ENCODE measurements at places on chromosomes 11 and 22. TPM values are rescaled to one million over a fixed set of nuclear protein-coding genes. Genes with fewer than 3 reads are reported as not detected.

- DNase-seq = peak; percentile 44
Measured at GRCh38 chr11:59207988-59208451, 4.7 kb downstream of the MPEG1 start.

DNA sequence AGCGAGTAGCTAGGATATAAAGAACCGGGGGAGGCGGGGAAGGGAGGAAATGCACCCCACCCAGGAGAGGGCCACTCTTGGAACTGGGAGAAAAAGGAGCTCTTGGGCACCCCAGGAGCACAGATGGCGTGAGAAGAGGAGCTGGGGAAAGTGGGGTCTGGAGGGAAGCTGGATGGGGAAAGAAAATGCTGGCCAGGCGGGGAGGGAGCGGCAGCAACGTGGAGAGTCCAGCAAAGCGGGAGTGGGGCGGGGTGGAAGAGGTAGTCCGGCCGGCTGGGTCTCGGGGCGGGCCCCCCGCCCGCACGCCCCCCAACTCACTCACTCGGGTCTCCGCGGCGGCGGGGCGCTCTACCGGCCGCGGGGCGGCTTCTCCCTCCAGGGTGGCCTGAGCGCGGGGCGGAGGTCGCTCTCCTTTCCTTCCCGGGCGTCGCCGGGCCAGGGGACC, 522 bp downstream of the TOB2 start:
- no peak for DNase-seq

DNA sequence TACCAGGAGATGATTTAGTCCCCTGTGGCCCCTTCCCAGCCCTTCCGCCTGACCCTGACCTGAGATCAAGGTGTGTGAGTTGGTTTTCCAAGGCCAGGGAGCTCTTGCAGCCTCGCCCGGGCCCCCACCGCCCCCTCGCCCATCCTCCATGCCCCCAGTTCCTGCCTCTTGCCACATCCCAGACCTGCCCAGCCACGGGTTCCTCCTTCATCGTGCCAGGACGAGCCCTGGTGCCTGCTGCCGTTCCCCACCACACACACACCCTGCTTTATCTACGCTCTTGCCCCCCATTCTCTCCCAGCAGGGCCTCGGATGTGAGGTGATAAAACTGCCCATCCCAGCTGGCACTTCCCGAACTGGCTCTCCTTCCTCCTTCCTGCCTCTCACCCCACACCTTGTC, 1.4 kb upstream of the LIF start:
- DNase-seq = no peak

DNA sequence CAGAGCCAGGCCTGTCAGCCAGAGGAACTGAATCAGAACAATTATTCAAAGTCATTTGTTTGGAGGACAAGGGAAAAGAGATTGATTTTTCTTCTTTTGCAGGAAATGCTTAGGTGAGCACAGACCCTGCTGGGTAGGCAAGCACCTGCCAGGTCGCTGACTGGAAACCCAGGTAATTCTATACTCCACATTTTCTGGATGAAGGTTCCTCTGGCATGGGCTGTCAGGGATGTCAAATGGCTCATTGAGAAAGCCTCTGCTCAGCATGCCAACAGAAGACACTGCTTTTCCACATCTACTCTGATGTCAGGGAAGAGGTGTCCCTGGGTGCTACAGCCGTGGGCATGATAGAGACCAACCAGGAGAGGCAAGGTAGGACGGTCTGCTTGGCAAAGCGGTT, 166.7 kb upstream of the SYN3 start:
- no peak for DNase-seq

- no peak for DNase-seq
Measured at GRCh38 chr22:44229809-44230208, 49.1 kb downstream of the PARVG start.

DNA sequence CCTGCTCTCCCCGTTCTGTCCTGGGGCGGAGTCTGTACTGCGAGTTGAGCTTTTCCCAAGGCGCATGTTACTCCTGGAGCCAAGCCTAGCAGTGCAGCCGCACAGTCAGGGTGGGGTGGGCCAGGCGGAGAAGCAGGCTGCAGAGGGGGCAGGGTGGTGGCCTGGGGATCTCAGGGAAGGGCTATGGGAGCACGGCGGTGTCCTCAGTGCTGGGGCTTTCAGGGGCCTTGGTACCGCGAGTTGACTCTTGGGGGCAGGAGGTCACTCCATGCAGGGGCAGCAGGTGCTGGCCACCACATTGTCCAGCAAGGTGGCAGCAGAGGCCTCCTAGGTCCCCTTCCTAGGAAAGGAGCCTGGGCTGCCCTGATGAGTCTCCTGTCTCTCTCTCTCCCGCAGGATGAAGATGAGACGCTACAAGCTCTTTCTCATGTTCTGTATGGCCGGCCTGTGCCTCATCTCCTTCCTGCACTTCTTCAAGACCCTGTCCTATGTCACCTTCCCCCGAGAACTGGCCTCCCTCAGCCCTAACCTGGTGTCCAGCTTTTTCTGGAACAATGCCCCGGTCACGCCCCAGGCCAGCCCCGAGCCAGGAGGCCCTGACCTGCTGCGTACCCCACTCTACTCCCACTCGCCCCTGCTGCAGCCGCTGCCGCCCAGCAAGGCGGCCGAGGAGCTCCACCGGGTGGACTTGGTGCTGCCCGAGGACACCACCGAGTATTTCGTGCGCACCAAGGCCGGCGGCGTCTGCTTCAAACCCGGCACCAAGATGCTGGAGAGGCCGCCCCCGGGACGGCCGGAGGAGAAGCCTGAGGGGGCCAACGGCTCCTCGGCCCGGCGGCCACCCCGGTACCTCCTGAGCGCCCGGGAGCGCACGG, 14.9 kb upstream of the MIEF1 start:
- no peak for DNase-seq

- DNase-seq = no peak
Measured at GRCh38 chr11:62546929-62547625, 471 bp upstream of the AHNAK start.

DNA sequence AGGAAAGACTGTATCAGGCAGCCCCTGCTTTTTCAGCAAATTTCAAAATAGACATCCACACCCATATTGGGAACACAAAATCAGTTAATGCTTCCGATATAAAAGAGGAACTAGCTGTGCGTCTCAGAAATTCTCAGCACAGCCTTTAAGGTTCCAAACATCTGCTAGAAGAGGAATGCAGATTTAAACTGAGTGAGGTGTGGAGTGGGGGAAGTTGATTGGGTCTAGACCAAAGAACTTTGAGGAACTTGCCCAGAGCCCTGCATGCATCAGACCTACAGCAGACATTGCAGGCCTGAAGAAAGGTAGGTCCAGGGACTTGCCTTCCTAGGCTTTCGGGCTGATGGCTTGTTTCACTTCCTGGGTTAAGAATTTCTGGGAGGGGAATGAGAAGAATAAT, at the start of gene MS4A4A:
TSS of gene MS4A4A (plus strand) at position 255 of the 400 bp plus-strand sequence. CDS start at position 265, 10 bp downstream.
- DNase-seq = no peak

DNA sequence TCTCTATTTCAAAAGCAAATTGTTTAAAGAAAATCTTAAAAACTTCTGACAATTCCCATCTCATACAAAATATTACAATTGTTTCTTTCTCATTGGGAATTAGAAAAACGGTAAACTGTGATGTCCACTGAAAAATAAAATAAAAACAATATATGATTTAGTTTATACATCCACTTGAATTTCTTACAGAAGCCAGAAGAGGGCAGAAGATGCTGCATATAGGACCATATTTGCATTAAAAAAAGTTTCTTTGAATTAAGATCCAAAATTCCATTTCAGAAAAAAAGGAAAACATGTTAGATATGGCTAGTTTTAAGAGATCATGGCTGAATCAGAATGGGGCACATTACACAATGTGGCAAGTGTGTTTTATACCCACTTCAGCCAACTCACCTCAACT, 39.3 kb upstream of the LRRC4C start:
- DNase-seq = no peak

DNA sequence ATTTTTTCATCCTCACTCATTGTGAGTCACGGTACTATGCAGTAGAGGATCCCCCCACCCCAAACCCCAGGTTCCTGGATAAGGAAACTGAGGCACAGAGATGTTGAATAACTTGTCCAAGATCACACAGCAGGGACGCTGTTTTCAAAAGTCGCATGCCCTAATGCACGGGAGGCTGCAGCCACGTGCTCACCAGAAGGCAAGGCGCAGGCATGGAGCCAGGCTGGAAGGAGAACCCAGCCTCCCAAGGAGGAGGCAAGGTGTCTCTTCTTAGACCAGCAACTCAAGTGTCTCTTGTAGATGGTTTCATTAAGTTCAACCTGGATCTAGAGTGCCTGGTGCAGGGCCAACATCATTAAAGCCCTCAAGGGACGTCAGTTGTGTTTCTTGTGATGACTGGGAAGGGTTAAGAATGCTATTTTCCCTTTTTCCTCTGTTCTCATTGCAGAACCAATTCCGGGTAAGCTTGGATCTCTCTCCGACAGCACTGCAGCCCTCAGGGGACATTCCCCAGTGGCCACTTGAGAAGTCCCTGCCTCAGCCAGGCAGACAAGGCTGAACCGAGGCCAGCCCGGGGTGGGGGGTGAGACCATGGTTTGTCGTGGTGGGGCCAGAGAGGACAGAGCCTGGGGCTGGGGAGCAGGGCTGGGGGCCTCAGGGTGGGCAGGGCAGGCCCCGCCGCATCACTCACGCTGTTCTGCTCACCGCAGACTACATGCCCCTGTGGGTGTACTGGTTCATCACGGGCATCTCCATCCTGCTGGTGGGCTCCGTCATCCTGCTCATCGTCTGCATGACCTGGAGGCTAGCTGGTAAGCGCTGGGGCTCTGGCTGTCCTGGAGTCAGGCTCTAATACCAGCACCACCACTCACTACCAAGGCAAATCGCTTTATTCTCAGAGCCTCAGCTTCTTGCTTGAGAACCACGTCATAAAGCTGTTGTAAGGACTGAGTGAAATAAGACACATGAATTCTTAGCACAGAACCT, 15.7 kb downstream of the TMEM121B start:
- no peak for DNase-seq

GRCh38 chr22:41360126-41360525, 21.6 kb upstream of the TEF start:
- DNase-seq = no peak

GRCh38 chr11:66889960-66890359, 33.1 kb downstream of the LRFN4 start:
- no peak for DNase-seq

GRCh38 chr11:45141171-45141570, 5.3 kb upstream of the PRDM11 start:
- DNase-seq = peak; percentile 46

GRCh38 chr11:80586464-80586863, 1145.6 kb upstream of the TENM4 start:
- DNase-seq = no peak

DNA sequence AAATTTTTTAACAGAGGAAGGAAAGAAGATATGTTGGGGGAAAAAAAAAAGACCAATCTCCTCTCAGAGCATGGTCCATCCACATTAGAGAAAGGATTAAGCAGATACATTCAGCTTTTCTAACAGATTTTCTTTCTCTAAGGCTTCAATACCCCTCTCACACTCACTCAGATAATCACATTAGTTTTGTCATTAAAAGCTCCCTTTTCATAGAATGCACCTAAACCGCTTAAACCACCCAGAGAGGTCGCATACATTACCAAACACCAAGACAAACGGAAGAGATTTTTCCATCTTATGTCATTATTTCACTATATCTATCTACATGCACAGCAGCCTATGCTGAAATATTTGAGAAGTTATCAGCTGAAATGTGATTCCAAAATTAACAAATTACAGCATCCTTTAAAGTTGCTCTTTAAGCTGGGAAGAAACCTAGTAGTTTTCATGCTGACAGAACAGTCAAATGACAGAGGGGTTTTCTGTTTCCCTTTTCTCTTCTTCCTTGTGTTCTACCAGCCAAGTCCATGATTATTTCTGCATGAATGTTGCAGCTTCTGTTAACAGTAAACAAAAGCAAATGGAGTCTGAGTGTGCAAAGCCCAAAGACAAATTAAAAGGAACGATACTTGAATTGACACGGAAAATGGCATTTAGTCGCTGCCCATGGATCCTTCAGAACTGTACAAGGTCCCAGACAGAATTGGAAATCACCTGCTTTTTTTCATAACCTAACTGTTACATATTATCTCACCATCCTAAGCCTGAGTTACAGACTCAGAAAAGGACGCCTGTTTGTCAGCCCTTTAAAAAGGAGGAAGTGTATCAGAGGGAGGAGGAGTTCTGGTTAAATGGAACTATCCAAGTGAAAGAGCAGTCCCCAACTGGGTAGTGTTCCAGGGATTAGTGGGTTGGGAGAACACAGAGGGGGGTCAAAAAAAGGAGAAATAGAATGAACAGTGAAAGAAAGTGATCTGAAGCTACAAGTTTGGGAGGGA, 54.6 kb downstream of the PRCP start:
- no peak for DNase-seq

GRCh38 chr11:119370486-119371046, 10.9 kb downstream of the USP2 start:
- peak; percentile 31 for DNase-seq

GRCh38 chr11:1049431-1049891, 12.9 kb upstream of the MUC6 start:
- DNase-seq = no peak

DNA sequence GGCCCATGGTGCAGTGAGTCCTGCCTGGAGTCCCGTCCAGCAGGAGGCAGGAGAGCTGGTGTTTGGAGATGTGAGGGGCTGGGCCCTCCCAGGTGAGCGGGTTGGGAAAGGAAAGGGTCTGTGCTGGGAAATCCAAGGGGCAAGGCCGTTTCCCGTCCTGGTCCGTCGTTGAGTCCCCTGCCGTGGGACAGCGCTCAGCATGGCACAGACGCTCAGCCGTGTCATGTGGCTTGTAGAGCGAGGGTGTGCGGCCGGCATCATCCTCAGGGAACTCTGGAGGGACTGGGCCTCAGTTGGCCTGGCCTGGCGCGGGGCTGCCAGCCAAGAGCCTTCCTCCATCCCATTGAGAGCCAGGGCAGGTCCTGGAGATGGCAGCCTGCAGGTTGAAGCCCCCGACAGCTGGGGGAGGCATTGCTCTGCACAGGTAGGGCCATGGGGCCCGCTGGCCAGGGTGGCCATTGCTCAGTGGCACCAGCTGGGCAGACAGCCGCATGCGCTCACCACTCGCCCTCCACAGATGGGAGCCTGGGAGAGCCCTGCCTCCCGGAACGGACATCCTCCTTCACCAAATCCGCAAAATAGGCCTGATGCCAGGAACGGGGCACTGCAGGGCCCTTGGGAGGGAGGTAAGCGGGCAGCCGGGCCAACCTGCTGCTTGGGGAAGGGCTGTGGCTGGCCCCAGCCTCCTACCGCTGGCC, 28.7 kb downstream of the KCNQ1 start:
- DNase-seq = no peak

DNA sequence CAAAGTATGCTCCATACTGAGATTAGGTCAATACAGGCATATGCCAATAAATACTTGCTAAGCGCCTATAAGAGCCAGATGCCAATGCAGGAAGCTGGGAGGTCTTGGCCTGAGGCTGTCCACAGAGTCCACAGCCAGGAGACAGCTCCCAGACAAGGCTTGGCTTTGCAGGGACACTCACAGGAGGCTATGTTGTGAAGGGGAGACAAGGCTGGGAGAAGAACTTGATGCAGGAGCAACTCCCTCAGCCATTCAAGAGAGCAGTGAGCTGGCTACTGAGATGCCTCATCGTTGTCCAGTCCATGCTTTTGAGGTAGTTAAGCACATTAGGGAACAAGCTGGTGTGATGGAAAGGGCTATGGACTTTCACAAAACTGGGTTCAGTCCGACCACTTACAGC, 891.5 kb downstream of the TBC1D22A start:
- no peak for DNase-seq

CFAP300 gene
- not detected for total RNA-seq

GTSE1 gene
- 39.9 TPM for total RNA-seq

OR4C16 gene
- total RNA-seq = not detected

CNGA4 gene
- total RNA-seq = not detected

TRPC6 gene
- not detected for total RNA-seq

LRRC74B gene
- total RNA-seq = not detected

SIK3 gene
- total RNA-seq = 26.1 TPM

ZNF408 gene
- 9.4 TPM for total RNA-seq

CLDN5 gene
- 0.17 TPM for total RNA-seq

KRTAP5-1 gene
- not detected for total RNA-seq

OR4B1 gene
- not detected for total RNA-seq

MUC15 gene
- total RNA-seq = not detected

TMEM80 gene
- total RNA-seq = 9.8 TPM
